ENCODE measurements at places on chromosomes 4 and X.

- DNase-seq = no peak
Measured at GRCh38 chr4:124423160-124423559, 289.4 kb downstream of the ANKRD50 start.

DNA sequence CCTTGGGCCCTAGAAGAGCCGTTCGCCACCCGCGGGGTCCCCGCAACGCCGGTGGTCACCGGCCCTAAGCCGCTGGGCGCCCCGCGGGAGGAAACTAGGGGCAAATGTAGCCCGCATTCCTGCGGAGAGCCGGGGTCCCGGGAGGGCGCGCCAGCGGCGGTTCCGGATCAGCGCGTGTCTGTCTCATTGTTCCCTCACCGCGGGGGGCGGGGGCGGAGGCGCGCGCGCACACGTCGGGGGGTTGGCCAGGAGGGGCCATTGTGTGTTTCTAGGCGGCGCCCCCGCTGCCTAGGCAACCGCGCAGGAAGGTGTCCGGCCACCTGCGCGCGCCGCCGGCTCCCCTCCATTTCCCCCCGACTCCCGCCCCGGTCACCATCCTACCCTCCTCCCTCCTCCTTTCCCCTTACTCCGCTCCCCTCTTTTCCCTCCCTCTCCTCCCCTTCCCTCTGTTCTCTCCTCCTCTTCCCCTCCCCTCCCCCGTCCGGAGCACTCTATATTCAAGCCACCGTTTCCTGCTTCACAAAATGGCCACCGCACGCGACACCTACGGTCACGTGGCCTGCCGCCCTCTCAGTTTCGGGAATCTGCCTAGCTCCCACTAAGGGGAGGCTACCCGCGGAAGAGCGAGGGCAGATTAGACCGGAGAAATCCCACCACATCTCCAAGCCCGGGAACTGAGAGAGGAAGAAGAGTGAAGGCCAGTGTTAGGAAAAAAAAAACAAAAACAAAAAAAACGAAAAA, 789 bp upstream of the DDX3X start:
- peak; percentile 83 for DNase-seq

DNA sequence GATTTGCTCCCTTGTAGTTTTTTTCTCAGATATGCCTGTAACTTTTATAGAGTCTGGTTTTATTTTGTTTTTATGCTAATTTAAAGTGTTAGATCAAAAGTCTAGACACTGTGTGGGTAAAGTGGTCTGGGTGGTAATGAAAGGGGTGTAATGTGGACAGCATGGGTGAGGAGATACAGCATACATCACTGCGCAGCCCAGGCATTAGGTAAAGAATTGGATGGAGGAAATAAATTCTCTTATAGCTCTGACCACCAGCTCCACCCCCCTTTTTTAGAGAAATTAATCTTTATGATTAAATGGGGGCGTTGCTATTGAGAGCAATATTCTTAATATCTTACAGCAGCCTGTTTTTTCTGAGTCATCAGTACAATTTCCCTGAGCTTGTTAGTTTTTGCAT, 163.9 kb upstream of the IGFBP7 start:
- no peak for DNase-seq

DNA sequence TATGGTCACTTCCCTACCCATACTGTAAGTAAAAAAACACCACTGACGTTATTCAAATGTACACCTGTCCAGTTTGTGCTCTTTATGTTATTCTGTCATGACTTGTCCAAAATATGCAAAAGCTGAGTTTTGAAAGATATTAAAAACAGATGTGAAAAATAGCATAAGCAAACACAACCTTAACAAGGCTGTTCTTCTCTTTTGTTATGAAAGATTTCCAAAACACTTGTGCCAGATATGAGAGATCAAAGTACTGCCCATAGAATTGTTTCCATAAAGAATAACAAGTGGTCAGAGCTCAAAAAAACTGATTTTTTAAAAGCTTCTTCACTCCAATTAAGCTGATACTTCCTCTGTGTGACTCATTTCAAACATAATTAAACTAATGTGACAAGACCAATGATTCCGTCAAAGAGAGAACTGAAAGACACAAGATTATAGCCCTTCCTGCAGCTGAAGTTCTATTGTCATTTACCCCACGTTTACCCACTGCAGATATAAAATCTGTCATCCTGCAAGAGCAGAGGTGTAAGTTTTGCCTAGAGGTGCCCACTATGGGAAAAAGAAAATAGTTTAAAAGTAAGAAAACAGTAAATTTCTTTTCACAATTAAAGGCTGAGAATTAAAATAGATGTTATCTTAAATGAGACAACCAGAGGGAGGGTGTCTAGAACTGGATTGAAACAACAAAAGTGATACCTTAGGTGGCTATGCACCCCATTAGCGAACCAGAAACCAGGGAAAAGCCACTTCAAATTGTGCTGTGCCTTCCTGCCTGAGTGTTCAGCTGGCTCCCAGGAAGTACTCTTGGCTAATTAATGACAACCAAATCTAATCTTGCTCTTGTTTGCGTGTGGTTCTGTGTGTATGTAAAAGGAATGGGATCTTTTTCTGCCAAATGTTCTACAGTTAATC, 30.1 kb downstream of the RASSF6 start:
- DNase-seq = no peak

GRCh38 chrX:74890676-74891430, 34.4 kb downstream of the NEXMIF start:
- no peak for DNase-seq
